ENCODE measurements at places on chromosomes 5 and 9.

- no peak for DNase-seq
These were observed 124.3 kb downstream of the TTC39B start for GRCh38 chr9:15182730-15183129.

DNA sequence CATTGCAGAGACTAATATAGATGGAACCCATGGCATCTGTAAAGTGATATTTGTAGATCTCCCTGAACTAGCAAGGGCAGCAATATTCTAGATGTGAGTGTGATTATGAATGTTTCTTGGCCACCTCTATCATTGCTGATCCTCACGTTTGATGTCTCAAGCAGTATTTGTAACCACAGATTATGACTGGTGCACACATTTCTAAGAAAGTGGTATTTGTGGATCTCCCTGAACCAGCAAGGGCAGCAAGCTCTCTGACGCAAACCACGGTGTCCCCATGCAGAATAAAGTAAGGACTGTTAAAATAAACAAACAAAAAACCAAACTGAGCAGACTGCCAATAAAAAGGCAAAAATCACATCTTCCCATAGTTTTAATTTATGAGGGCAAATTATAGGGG is 301.3 kb downstream of the CSNK1G3 start:
- no peak for DNase-seq

- DNase-seq: no peak
These were observed 466.2 kb downstream of the ENC1 start for GRCh38 chr5:74174366-74174765.

GRCh38 chr9:129174724-129175514 is 3.1 kb downstream of the IER5L start:
- DNase-seq: peak; percentile 96

DNA sequence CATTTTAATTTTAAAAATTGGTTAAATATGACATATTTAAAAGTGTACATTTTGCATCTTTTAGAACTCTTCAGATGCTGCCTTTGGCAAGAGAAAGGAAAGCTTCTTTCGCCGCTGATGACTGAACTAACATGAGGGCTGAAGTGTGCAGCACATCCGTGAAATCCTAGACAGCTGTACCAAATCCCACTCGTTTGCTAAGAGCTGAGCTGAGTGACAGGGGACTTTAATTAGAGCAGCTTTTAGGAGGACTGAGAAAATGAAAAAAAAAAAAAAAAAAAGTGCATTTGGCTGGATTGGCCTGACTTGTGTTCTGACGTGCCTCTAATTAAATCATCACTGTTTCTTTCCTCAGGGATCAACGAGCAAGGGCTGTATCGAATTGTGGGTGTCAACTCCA is 271.3 kb downstream of the ARHGAP26 start:
- DNase-seq: no peak

DNA sequence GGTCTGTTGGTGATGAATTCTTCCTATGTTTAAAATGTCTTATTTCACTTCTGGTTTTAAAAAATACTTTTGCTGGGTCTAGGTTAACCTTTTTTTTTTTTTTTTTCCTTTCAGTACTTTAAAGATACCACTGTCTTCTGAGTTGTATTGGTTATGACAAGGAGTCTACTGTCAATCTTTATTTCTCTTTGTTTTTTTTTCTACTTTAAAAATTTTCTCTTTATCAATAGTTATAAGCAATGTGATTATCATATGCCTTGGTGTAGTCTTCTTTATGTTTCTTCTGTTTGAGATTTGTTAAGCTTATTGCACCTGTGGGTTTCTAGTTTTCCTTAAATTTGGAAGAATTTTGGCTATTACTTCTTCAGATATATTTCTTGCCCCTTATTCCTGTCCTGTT is 125.6 kb upstream of the SPRY4 start:
- no peak for DNase-seq

- DNase-seq: no peak
These were observed 50.3 kb downstream of the MAN2A1 start for GRCh38 chr5:109739741-109740728.

DNA sequence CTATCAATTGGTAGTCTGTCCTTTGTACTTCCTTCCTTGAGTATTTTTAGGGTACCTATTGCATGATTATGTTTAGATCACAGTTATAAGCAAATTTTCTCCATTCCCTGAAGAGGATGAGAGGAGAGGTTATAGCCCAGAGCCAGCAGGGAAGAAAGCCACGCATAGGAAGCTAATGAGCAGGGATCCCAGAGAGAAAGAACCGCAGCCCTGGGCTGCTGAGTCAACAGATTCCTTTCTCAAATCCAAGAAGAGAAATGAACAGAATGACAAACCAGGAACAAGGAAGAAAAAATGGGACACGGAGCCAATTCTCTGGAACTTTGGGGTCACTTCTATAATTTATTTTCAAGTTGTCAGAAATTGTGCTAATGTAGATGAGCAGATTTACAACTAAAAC is 284.5 kb downstream of the RFX3 start:
- no peak for DNase-seq

GRCh38 chr5:149817539-149818060 is 87.5 kb downstream of the PPARGC1B start:
- no peak for DNase-seq

GRCh38 chr5:91311697-91312501 is 71.2 kb downstream of the ARRDC3 start:
- DNase-seq: peak; percentile 41

- no peak for DNase-seq
These were observed 14.0 kb downstream of the TENT4A start for GRCh38 chr5:6727231-6727630.

GRCh38 chr5:156540491-156540890 is 213.5 kb downstream of the SGCD start:
- no peak for DNase-seq

GRCh38 chr5:57221049-57221568 is 47.2 kb downstream of the GPBP1 start:
- no peak for DNase-seq

DNA sequence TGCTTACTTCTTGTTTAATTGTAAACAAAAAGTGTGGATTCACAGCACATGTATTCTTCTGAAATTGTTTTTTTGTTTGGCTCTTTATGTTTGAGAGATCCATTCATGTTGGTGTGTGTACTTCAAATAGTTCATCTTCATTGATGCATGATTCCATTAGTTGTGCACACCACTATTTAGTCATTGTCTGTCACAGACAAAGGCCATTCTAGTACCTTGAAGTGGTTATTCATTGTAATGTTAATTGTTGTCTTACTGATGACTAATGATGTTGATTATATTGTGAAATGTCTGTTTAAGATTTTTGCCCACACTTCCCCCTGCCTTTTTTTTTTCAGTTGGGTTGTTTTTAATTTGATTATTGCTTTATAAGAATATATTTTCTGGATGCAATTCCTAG is 391.3 kb downstream of the DIRAS2 start:
- no peak for DNase-seq

- no peak for DNase-seq
These were observed 154.2 kb upstream of the TNPO1 start for GRCh38 chr5:72662305-72662704.

GRCh38 chr5:142472306-142472951 is 147.6 kb upstream of the SPRY4 start:
- peak; percentile 61 for DNase-seq

DNA sequence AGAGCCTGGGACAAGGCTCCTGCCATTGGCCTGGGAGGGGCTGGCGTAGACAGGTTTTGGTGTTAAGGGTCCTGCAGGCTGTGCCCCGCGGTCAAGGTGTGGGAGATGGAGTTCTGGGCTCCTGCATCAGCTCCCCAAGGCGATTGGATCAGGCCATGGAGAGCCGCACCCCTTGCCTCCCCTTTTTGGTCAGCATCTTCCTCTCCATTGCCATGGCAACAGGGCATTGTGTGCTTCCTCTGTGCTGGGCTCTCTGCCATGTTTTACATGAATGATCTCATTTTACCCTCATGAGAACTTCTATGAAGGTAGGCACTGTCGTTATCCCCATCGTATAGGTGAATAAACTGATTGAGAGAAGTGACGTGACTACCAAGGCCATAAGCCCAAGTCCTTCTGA is 344.3 kb upstream of the CLINT1 start:
- no peak for DNase-seq

DNA sequence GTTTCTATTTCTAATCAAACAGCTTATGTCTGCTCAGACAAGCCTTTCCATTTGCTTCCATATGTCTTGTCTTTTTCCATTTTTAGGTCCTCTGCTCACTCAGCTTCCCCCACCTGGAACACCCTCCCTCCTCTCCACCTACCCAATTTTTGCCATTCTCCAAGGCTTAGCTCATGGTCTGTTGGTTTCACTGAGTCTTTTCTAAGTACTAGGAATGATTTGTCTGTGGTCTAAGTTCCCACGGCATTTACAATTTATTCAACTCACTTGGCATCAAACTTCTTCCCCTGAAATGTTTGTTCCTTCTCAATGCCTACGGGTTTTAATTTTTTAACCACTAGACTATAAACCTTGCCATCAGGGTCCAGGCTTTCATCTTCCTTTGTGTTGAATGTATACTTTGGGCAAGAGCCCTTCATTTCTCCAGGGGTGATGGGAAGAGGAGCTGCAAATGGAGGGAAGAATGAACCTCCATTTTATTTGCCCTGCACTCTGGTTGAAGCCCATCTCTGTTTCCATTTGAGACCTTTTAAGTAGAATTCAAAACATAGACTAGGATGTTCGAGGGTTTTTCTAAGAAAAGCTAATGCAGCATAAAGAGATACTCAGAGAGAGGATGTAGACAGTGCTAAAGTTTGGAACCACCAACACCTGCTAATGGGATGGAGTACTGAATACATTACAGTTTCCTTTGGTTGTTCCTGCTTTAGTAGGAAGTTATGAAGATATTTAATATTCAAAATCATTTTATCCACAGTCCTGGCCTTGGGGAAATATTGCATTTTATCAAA is 104.0 kb downstream of the PTTG1 start:
- no peak for DNase-seq

DNA sequence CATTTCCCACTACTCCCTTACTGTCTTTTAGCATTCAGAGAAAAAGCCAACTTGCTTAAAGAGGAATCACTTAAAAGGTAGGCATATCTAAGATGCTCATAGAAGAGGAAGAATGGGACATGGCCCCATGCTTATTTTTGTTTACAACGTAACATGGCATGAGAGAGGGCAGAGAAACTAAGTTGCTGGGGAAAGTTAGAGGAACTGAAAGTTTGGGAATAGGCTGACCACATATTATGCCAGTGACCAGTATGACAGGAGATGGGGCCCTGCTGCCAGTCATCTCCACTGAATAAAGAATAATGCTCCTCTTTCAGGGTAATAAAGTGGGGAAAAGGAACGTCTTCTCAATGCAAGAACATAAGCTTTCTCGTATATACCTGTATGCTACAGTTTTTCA is 1.9 kb downstream of the PLPP6 start:
- no peak for DNase-seq

- no peak for DNase-seq
These were observed 9.2 kb upstream of the GRHPR start for GRCh38 chr9:37413311-37413710.

DNA sequence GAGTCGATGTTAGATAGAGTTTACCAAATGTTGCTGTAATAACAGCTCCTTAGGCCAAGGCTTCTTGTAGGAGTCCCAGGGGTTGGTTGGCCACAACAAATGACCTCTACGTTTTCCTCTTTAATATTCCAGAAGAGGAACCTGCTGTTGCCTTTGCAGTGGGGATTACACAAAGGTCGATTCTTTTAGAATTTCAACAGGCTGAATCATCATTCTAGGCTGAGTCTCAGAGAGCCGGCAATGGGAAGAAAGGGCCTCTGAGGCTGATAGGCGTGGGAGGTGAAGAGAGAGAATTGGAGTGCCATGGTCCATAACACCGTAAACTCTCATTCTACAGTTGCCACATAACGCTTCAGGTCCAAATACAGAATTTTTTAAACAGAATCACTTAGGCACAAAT is 405.9 kb upstream of the DAP start:
- no peak for DNase-seq

DNA sequence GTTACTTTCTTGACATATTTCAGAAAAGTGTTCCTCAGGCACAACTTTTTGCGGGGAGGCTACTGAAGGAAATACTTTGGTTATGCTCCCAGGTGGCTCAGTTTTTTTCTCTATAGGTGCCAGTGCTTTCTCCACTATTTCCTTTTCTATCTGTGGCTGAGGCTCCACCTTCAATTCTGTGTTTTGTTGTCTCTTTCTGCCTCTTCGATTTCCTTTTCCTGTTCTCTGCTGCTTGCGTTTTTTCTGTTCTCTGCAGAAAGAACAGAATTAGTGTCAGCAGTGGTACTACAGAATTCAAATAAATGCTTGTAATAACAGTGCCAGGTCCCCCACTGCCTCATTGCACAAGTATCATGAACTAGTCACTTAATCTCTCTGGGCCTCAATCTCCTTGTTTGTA is 7.0 kb downstream of the HEMGN start:
- DNase-seq: no peak

DNA sequence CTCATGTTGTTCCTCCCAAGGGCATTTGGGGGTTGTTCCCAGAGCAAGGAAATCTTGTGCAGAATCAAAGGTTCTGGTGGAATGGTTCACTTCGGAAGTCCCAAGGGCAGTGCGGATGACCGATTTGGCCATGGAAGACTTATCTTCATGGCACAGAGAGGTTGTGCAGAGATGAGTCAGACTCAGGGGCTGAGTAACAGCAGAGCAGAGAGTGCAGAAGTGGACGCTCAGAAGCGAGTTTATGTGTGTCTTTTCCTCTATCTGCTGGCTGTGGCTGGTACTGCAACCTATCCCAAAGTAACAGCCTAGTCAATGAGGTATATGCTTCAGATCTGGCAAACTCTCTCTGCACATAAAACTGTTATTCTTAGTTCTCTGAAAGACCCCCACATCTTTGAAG is 118.1 kb downstream of the DPYSL3 start:
- peak; percentile 20 for DNase-seq

- DNase-seq: no peak
These were observed 210.6 kb downstream of the MARCHF11 start for GRCh38 chr5:15968993-15969392.

- DNase-seq: no peak
These were observed 30.0 kb downstream of the RAPGEF1 start for GRCh38 chr9:131709771-131710431.

DNA sequence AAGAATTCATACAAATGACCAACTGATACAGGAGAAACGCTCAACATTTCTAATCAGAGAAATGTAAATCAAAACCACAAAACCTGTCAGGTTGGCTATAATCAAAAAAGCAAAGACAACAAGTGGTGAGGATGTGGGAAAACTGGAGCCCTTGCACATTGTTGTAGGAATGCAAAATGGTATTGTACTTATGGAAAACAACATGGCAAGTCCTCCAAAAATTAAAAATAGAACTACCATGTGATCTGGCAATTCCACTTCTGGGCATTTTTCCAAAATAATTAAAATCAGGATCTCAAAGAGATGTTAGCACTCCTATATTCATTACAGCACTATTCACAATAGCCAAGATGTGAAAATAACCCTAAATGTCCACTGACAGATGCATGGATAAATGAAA is 76.1 kb downstream of the FNIP1 start:
- DNase-seq: no peak

DNA sequence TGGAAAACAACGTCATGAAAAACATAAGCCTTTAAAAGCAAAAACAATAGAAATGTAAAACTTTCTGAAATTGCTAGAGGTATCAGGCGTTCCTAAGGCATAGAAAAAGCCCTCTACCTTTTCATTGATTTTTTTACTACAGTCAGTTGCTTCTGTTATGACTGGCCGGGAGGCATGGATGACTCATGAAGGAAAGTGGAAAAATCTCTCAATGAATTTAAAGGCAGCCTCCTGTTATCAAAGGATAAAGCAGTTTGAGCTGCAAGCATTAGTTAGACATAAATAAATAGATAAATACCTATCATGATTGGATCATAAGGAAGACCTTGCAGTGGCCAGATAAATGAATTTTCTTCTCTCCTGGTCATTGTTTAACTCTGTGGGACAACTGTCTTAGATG is 281.6 kb downstream of the MAST4 start:
- DNase-seq: no peak
